ENCODE measurements at places on chromosomes 12 and 14. TPM values are rescaled to one million over a fixed set of nuclear protein-coding genes. Genes with fewer than 3 reads are reported as not detected.

Gene ALDH1L2
- under 0.01 TPM for total RNA-seq

Gene ADAM21
- total RNA-seq, result 0.27 TPM

Gene ABHD12B
- total RNA-seq, result 0.27 TPM

Gene TMEM120B
- total RNA-seq, result 7.8 TPM

Gene ARHGEF25
- 1.3 TPM for total RNA-seq

Gene SLC6A15
- total RNA-seq, result not detected

Gene A2M
- total RNA-seq, result under 0.01 TPM

Gene SDSL
- 16.2 TPM for total RNA-seq

Gene MYO1H
- total RNA-seq, result not detected

Gene PRH1
- 34.7 TPM for total RNA-seq

Gene CHGA
- not detected for total RNA-seq

Gene HHIPL1
- under 0.01 TPM for total RNA-seq

Gene CLECL1
- 0.27 TPM for total RNA-seq

Gene KRT2
- total RNA-seq, result not detected
